ENCODE measurements at places on chromosomes 1 and 21. TPM values are rescaled to one million over a fixed set of nuclear protein-coding genes. Genes with fewer than 3 reads are reported as not detected.

GRCh38 chr1:40595623-40596022, 64.2 kb downstream of the ZNF684 start:
- no peaks in the 10 kb centered on the region for H3K27me3 ChIP-seq
- no peak overlapping the region for H3K4me3 ChIP-seq
- DNase-seq: no peak
- H3K36me3 ChIP-seq: no peaks in the 10 kb centered on the region
- no peaks in the 10 kb centered on the region for H3K4me1 ChIP-seq

DNA sequence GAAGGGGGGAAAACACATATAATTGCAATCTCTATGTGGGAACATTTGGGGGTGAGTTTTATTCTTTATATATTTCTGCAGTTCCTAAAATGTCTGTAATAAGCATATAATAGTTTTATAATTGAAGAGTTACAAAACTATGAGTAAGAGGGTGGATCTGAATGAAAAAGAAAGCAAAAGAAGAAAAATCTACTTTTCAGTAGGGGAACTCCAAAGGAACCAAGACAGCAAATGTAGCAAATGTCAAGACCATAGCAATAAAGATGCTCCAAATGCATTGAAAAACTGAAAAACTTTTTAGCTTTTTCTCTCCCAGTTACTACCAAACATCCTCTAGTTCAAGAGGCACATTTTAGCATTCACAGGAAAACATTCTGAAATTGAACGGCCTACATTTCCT, 434.8 kb downstream of the LMO4 start:
- no peak overlapping the region for H3K27ac ChIP-seq
- DNase-seq: no peak
- H3K4me3 ChIP-seq: no peak overlapping the region
- no peaks in the 10 kb centered on the region for H3K36me3 ChIP-seq
- H3K4me1 ChIP-seq: peaks cover 15% of the 10 kb centered on the region
- no peaks in the 10 kb centered on the region for H3K27me3 ChIP-seq

- no peak for DNase-seq
- H3K36me3 ChIP-seq: no peaks in the 10 kb centered on the region
- peaks cover 69% of the 10 kb centered on the region for H3K4me1 ChIP-seq
- peak within 1 kb of the TSS; percentile 86 for H3K27ac ChIP-seq
These were observed at the start of gene SLC6A9 for GRCh38 chr1:44031252-44032169. Gene SLC6A9 (minus strand): TSS chr1:44031462. CDS start chr1:44024277, 7,185 bp downstream.

Gene CLCA4
- not detected for total RNA-seq

Gene SLC9C2
- not detected for total RNA-seq

Gene KLHDC9
- 8.3 TPM for total RNA-seq

Gene CYP4B1
- total RNA-seq: 41.1 TPM
